ENCODE measurements at places on chromosomes 3 and 15.

GRCh38 chr3:37586280-37586679 is 275.4 kb upstream of the CTDSPL start:
- no peak for DNase-seq

GRCh38 chr3:117488983-117489382 is 779.4 kb downstream of the TUSC7 start:
- DNase-seq = no peak

DNA sequence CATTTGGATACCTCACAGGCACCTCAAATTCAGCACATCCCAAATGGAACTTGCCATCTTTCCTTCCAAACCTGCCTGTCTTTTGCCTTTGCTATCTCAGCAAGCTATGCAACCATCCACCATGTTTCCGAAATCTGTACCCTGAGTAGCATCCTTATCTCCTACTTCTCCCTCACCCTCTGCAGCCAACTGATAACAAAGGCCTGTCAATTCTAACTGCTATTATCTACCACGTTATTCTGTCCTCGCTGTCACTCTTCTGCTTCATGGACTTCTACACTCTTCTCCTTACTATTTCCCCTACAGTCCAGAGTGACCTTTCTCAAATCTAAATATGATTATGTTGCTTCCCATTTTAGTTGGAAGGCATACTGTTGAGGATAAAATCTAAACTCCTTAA is 25.5 kb upstream of the TAFA4 start:
- DNase-seq = no peak

DNA sequence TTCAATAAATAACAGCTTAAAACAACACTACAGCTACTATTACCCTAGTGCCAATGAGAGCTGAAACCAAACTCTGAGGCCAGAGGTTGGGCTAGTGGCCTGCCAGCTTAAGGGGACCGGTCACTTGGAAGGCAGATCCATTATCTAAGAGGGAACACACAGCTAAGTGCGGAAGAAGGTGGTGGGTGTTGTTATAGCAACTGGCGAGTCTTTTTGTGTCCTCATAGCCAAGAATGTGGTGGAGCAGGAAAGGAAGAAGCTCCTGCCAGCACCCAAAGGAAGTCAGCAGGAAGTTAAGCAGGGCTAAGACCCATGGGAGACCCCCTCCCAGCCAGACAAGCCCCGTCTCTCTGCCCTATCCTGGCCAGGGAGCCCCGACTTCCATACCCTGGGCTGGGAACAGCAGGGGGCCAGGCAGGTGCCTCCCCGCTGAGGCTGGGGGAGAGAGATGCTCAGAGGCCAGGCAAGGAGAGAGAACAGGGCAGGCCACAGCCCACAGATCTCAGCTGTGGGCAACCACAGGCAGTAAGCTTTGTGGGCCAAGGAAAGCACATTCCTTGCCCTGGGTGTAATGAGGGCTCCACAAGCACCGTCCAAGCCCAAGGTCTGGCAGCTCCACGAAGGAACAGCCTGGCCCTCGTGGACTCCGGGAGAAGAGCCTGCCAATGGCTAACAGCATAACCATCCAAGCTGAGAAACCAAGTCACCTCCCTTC is 34.0 kb upstream of the HRH1 start:
- DNase-seq = no peak

DNA sequence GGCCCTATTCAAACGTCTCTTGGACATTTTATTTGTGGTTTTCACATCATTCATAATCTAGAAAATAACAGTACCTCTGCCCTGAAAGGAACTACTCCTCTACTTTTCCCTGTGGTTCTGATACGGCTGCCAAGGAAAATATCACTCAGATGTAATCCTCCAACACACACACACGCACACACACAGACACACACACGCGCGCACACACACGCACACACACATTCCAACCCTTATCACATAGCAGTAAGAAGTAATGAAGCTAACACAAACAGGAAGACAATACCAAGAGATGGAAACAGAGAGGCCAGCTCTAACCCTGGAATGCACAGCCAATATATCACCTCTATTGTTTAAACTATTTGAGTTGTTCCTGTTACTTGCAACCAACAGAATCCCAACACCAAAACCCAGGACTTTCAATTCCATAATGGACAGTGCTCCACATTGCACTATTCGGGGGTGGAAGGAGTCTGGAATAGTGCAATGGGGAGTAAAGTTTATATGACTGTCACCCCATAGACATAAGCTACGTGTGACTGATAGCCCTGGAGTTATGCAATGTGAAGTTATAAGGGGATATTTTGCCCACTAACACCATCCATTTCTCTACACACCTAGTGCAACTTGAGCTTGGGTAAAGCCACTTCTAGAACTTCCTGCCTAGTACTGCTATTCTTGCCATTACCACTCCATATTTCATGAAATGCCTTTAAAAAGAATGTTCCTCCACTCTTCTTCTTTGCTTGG is 71.3 kb upstream of the FNDC3B start:
- no peak for DNase-seq

DNA sequence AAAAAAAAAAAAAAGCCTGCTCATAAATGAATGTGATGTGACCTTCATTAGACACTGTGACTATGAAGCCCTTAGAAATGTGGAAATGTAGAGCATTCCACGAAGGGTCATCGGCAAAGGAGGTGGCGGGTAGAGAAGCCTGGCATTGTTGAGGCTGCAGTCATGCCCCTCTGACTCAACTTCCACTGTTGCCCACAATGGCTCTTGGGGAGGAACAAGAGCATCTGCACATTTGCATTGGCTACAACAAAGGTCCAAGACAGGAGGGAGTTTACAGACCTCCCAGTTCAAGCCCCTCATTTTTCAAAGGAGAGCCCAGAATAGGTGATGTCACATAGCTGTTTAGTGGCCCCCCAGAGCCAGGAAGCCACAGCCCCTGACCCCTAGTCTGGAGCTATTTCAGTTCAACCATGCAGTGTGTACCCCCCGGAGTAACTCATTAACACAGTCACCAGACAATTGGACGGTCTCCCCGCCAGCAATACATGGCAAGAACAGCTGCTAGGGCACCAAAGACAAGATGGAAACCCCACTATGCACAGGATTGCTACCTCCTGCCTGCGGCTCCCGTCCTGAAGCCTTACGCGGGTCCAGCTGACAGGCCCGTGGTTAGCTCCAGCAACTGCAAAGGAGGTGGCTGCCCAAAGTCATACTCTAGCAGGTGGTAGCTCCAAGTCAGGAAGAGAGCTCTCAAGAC is 56.2 kb downstream of the SH3BP5 start:
- no peak for DNase-seq

GRCh38 chr15:87224404-87224803 is 1032.1 kb downstream of the NTRK3 start:
- DNase-seq = no peak

DNA sequence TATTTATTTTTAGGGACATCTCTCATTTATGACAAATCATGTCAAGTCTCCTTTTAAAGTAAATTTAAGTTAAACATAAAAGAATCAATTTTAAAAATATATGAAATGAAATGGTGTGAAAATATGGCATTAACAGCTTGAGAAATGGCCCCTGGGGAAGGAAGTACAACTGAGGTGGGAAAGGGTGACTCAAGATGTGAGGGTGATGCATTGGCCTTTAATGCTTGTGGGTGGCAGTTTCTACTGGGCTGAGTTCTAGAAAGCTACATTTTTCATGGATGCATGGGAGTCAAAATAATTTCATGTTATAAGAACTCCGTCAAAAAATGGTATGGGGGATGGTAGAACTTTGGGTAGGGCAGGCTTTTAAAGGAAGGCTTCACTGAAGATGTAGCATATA is 708.8 kb upstream of the CFAP20DC start:
- no peak for DNase-seq

GRCh38 chr15:73923488-73924164 is 2.6 kb upstream of the LOXL1 start:
- DNase-seq = no peak

DNA sequence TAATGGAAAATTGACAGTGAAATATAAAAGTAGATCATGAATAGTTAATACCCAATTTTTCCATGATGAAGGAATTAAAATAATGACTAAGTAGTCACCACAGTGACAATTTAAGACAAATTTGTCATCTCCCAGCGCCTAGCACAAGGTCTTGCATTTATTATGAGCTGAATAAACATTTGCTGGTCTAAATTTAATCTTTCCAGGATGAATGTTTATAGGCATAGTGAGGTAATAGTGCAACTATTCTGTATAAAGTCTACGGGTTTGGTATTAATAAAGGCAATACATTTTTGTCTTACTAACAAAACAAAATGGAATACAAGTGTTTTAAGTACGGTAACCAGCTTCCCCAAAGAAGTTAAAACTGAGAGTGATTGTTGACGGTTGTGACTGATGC is 209.3 kb downstream of the CD47 start:
- DNase-seq = no peak

- DNase-seq = no peak
These were observed 336.0 kb upstream of the ONECUT1 start for GRCh38 chr15:53126144-53126543.

DNA sequence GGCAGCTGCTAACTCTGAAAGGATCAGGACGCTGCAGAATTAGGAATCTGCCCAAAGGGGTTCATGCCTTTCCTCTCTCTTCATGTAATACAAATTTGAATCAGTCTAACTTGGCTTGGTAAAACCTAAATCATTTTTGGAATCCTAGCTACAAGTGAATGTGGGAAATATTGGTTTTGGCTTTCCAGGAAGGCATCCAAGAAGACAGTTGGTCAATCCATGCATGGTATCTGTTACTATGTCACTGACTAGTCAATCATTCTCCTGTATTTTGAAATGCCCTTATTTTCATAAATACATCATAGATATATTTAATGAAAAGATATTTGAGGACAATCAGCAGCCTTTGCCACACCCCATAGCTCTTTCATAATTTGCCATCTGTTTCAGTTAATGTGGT is 7.5 kb upstream of the PLS1 start:
- no peak for DNase-seq

GRCh38 chr3:339351-339750 is 142.8 kb downstream of the CHL1 start:
- no peak for DNase-seq

DNA sequence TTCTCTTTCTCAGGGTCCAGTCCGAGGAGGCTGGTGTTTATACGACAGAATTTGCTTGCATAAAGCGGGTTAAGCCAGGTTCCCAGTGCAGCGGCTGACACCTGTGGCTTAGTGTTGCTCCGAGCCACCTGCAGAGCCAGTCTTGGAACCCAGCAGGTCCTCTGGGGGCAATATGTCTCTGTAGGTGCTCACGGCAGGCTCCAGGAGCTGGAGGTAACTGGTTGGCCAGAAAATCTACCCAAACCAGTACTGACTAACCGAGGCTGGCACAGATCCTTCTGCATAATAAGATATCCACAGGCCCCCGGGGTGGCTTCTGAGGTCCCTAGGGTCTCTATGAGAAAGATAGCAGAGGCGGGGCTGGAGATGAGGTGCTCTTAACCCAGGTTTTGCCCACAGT is 3.2 kb downstream of the MGLL start:
- no peak for DNase-seq

GRCh38 chr15:99014803-99015697 is 7.5 kb upstream of the PGPEP1L start:
- peak; percentile 42 for DNase-seq

DNA sequence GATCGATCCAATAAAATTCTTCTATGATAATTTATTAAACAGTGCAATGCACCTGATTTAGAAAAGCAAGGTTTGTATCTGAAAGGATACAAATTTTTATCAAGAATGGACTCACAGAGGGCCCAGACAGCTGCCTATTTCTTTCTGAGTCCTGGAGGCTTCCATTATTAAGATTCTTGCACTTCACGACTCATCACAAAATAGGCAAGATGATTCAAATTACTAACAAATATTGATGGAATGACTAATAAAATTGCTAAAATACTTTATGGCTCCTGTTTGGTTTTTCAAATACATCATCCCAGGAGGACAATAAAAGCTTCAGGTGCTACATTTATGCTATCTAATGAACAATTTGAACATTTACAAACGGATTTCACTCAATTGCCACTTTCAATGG is 483.0 kb upstream of the AGTR1 start:
- no peak for DNase-seq

- no peak for DNase-seq
These were observed 52.6 kb downstream of the CNTN3 start for GRCh38 chr3:74561881-74562280.

DNA sequence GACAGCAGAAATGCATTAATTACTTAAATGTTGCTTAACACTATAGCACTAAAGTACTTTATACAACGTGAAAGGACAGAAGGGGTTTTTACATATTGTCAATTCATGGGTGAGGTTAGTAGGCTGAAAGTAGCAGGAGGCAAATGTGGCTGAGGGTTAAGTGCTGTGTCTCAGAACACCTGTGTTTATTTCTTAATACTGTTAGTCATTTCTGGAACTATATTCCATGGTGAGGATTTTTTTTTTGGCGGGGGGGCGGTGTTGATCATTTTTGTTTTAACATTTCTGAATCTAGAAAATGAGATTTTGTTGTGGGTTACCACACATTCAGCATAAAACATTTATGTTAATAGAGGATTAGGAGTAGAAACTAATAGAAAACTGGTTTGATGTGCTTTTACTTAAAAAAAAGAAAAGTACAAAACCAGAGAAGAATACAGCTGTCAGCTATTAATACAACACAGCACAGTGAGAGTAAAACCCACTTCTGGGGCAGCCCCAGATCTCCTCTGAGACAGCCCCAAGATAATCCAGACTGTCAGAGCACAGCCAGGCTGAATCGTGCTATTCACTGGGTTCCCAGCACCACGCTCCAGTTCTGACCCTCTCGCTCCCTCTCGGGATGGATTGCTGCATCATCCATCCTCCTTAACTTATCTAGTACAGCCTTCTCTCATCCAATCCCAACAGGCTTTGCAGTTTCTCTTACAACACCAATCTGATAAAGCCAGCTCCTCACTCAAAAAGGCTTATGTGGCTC is 307.7 kb downstream of the TUSC7 start:
- no peak for DNase-seq

DNA sequence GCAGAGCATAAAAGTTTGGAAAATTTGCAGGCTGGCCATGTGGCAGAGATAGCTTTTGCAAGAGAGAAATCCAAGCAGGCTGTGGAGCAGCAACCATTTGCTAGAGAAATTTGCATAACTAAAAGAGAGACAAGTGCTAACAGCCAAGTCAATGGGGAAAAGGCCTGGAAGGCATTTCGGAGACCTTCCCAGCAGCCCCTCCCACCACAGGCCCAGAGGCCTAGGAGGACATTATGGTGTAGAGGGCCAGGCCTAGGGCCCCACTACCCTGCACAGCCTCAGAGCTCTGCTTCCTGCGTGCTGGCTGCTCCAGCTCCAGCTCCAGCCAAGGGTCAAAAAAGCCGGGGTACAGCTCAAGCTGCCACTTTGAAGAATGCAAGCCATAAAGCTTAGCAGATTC is 82.7 kb downstream of the MYO5A start:
- DNase-seq = no peak

- DNase-seq = no peak
These were observed 37.2 kb upstream of the ANPEP start for GRCh38 chr15:89851673-89852341.

All from SW 1271 (cell line).